Stimulated activated CD8-positive, alpha-beta memory T cell treated with anti-CD3 and anti-CD28 coated beads, Interleukin-7, amount 100 ng/mL, for 48 hours (primary cell): ENCODE measurements at places on chromosomes 2 and 18.

DNA sequence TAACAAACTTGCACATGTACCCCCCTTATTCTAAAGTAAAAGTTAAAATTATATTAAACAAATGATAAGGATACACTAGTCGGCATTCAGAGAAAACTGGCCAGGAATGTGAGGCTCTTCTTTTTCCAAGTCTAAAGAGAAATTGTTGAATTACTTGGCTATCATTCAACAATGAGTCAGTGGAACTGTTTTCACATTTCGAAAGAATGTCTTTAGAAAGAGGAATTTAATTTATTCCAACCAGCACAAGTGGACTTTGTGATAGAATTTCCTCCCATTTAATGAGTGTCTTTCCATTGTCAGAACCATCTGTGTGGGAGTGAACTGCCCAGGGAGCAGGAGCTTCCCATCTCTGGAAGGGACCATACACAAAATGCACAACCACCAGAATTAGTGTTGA, 792.2 kb downstream of the EPHA4 start:
- no peak for DNase-seq

DNA sequence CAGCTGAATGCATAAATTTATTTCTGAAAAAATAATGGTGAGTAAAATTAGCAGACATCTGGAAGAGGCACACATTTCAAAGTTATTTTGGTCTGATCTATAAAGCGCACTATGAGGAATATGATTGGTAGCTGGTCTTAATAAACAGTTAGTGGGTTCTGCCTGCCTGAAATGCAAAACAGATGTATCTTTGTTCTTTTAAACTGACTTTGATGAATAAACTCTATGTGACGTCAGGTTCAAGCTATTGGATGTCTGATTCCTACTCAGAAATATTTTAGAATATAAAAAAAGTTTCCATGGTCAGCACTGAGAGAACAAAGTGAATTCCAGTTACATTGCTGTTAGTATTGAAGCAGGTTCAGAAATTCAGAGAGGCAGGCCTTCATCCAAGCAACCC, 136.4 kb downstream of the TPGS2 start:
- no peak for DNase-seq

DNA sequence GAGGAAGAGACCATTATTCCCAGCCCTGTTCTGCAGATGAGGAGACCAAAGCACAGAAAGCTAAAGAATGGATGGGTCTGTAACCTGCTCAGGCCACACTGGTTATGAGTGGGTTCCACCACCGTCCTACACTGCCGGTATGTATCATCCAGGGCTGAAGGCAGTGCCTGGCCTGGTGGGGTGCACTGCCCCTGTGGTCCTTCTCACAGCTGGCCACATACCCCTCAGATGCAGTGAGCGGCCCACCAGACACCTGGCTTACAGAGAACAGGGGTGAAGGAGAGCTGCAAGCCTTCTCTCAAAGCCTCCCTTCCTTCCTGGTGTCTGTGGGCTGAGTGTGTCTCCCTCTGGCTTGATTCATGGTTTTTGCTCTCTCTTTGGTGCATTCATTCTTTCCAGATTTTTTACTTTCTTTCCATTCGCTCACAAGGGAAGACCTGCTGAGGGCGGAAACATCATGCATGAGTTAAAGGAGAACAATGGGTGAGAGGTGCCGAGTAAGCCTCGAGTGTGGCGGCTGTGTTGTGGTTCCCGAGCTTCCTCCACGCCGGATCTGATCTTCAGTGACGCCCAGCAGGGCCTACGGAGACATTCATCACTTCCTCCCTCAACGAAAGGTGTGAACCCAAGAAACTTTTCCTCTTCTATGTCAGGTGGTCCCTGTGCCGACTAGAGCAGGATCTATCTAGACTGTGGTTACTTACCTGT, 62.1 kb upstream of the REL start:
- DNase-seq = peak; percentile 74

DNA sequence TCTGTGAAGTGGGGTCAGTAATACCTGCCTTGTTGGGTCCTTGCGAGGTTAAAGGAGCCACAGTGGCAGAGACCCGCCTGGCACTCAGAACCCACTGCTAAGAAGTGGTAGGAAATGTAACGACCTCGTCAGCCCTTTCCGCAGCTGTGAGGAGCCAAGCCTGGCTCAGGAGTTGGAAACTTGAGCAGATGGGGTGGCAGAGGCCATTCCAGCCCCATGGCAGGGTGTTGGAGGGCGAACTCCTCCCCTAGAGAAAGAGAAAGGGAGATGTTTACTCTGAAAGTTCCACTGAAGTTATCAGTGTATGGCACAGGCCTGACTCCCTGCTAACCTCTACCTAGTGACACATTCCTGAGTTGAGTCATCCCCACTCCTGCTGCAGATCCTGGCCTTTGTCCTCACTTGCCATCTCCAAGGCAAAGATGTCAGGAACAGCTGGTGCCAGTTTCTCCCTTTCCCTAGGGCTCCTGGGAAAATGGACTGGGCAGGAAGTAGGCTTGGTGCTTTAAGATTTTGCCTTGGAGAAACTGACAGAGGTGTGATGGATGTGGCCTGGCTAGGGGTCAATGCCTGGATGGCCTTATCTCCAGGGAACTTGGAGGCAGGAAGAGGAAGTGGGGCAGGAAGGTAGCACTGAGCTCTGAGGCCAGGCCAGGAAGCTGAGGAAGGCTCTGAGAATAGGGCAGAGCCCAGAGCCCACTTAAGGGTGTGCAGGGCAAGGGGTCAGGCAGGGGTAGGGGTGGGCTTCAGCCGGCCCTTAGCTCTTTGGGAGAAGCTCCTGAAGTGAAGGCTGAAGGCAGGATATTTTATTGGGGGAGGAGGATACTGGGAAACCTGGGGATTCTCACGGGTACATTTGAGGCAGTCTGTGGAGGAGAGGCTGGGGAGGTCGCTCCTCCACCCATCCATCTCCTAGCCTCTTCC, 888 bp downstream of the VAMP5 start:
- no peak for DNase-seq

DNA sequence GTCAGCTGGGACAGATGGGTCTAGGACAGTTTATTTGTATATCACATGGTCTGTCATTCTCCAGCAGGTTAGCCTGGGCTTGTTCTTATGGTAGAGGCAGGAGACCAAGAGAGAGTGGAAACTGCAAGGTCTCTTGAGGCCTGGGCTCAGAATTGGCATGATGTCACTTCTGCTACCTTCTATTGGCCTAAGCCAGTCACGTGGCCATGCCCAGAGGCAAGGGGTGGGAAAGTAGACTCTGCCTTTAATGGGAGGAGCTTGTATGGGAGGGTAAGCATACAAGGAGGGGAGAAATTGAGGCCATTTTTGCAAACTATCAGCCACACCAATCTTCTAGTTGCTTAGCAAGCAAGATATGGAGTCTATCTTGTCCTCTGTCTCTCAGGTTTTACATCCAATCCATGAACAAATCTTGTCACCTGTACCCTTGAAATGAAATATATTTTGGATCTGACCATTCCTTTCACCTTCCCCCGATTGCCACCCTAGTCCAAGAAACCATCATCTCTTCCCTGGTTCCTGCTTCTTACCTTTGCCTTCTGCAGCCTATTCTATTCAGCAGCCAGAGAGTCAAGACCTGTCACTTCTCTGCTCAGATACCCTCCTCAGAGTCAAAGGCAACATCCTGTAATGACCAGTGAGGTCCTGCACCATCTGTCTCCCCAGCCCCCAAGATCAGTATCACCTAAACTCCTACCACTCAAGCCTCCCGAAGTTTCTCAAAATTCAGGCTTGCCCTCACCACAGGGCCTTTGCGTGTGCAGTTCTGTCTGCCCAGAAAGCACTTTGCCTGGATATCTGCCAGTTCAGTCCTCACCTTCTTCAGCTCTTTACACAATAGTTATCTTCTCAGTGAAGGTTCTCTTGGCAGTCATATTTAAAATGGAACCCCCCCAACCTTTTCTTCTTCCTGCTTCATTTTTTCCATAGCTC, 240.0 kb downstream of the LOXHD1 start:
- DNase-seq = no peak

- DNase-seq = no peak
Observed at GRCh38 chr2:208415255-208415654, 8.7 kb downstream of the PTH2R start.

DNA sequence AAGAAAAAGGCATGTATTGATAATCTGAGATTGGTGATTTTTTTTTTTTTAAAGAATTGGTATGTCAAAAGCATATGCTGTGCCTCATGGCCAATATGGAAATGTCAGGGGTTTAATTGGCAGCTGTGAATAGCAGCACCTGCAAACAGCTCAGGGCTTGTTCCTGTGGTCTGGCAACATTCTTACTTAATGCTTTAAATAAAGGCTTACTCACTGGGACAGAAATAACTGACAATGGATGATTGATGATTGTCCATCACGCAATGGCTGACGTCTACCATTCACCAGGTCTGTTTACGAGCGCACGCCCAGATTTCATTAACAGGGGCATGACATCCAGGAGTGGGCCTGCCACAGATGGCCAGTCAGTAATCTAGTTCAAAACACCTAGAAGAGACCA, 66.7 kb downstream of the ETAA1 start:
- no peak for DNase-seq

DNA sequence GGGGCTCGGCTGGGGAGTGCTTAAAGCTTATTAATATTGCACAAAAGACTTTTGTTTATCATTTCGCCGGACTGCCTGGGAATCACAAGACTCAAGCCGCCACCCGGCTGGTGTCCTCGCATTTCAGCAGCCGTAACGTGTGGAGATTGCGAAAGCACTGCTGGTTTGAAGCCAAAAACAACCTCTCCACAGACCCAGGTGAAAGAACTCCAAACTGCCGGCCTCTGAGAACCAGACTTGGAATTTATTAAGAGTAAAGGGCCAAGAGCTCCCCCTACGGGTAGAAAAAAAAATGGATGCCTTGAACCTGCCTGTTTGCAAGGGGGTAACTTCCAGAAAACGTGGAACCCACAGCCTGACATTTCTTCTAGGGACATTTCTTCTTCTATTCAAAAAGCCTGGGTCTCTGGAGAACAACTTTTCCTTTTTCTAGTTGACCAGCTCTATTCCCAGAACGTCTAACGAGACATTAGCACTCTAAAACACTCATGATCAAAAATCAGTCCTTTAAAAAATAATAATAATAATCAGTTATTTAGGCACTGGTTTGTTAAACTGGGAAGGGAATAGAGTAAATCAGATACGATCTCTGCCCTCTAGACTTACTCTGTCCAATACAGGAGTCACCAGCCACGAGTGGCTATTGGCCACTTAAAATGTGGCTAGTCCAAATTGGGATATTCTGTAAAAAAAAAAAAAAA, 216.3 kb downstream of the C1D start:
- no peak for DNase-seq

- DNase-seq = no peak
Observed at GRCh38 chr2:137161250-137161649, 395.9 kb downstream of the THSD7B start.

DNA sequence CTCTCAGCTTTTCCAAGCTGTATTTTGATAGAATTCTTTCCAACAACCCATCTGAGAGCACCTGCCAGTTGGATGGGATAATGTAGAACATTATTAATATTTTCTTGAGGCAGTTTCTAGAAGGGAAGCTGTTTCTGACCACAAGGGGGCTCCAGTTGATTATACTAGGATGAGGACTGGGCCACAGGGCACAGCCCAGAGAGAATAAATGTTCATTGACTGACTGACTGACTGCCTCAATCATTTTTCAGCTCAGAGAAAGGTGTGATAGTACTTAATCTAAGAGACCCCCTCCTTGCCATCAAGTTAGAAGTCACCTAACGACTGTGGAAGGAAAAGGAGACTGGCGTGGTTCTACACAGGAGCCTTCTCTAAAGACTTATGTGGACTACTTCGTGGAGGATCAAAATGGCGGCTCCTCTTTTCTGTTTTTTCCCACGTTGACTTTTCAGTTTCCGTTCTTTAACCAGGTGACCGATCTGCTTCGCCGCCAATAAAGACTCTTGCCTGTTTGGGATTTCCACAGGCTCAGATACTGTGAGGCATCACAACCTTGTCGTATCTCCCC, 31.9 kb upstream of the CREG2 start:
- DNase-seq = no peak

- DNase-seq = no peak
Observed at GRCh38 chr2:43399515-43400264, 173.3 kb upstream of the ZFP36L2 start.

DNA sequence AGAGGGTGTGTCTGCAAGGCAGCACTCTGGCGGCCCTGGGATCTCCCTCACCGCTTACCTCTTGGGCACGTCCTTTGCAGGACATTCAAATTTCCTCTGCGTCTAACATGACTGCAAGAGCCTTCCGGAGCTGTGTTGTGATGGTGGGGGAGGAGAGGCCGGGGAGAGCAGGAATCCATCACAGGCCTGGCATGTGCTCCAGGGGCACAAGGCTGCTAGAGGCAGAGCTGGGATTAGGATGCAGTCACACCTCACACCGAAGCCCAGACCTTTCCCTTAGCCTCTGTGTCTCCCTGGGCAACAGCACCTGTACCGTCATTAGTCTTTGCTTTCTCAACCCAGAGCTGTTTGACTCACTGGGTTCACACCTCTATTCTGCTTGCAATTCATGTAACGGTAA, 111.3 kb downstream of the CMPK2 start:
- DNase-seq = no peak

GRCh38 chr2:239991689-239992314, 33.3 kb downstream of the NDUFA10 start:
- no peak for DNase-seq

- DNase-seq = no peak
Observed at GRCh38 chr2:191577605-191578004, 100.3 kb upstream of the NABP1 start.

DNA sequence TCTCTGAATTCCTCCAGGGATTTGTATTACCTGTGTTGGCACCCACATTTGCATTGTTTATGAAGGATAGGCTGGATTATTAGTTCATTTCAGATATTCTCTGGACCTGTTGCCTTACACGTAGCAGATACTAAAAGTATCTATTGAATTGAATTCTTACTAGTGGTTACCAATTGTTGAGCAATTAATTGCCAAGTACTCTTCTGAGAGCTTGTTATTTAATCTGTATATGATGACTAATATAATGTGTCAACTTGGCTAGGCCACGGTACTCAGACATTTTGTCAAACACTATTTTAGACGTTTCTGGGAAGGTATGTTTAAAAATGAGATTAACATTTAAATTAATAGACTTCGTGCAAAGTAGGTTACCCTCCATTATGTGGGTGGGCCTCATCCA, 2.5 kb upstream of the SPP2 start:
- no peak for DNase-seq

DNA sequence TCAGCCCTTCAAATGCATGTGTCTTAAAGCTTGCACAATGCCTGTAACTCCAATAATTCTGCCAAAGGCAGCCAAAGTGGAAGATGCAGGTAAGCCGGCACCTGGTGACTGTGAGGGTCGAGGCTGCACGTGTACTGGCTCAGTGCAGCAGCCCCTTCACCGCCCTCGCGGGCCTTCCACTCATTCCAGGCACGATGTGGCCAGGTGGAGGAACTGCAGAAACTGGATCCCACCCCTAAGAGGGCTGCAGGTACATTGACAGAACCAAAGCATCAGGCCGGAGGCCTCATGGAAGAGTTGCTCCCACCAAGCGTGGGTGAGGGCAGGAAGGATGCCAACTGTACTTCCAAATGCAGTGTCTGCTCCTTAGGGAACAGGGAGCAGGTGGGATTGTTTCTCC, 253.4 kb downstream of the HDAC4 start:
- no peak for DNase-seq

GRCh38 chr2:33573657-33574056, 25.4 kb downstream of the FAM98A start:
- no peak for DNase-seq

DNA sequence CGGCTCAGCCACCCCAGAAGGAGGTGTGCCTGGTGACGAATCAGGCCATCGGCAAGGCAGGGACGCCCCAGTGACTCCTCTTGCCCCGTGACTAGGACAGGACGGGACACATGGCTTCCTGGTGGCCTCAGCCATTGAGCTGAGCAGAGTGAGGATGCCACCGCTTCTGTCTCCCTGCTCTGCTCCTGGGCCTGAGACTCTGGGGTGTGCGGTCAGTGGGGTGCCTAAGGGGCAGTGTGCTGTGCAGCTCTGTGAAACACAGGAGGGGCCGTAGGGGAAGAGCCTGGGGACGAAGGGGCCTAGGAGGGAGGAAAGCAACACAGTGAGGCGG, 24.3 kb downstream of the IGFBP5 start:
- DNase-seq = no peak
